ENCODE measurements at places on chromosomes 16 and 17. TPM values are rescaled to one million over a fixed set of nuclear protein-coding genes. Genes with fewer than 3 reads are reported as not detected.

DNA sequence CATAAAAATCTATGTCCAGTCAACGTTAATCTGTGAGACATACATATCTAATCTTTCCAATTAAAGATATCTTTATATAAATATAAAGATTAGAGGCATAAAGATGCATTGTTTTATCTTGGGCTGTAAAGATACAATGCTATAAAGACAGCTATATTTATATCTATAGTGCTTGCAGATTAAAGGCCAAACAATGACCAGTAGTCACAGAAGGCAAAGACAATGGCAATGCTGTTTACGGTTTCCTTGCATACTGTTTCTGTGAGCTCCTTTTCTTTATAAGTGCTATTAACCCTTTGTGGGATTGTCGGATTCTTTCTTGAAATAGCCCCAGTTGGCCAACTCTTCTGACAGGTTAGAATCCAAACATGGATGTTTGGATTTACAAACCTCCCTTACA lies 85.5 kb upstream of the SALL1 start:
- no peak for DNase-seq

DNA sequence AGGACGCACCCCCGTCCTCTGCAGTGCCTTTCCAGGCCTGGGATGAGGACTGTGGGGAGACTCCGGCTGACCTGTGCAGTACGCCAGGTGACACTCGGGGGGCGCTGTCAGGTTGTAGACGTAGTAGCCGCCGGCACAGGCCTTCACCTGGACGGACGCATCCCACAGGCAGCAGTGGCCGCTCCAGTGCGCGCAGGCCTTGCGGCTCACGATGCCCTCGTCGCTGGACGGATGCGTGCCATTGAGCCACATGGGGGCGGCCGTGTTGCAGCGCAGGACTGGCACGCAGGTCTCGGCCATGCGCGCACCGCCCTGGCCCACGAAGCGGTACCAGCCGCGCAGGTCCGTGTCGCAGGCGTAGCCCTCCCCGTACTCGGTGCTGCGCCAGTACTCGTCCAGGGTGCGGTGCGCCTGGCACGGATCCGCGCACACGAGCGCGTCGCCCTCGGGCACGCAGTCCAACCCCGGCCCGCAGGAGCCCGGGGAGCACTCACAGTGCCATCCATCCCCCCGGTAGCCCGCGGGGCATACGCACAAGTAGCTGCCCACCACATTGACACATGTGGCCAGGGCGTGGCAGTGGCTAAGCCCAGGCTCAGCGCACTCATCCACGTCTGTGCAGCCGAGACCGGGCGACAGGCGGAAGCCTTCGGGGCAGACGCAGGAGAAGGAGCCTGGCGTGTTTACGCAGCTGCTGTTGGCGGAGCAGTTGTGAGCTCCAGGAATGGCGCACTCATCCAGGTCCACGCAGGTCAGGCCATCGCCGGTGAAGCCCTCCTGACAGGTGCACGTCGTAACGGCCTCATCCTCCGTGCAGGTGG lies 3.9 kb downstream of the UMOD start:
- no peak for DNase-seq

DNA sequence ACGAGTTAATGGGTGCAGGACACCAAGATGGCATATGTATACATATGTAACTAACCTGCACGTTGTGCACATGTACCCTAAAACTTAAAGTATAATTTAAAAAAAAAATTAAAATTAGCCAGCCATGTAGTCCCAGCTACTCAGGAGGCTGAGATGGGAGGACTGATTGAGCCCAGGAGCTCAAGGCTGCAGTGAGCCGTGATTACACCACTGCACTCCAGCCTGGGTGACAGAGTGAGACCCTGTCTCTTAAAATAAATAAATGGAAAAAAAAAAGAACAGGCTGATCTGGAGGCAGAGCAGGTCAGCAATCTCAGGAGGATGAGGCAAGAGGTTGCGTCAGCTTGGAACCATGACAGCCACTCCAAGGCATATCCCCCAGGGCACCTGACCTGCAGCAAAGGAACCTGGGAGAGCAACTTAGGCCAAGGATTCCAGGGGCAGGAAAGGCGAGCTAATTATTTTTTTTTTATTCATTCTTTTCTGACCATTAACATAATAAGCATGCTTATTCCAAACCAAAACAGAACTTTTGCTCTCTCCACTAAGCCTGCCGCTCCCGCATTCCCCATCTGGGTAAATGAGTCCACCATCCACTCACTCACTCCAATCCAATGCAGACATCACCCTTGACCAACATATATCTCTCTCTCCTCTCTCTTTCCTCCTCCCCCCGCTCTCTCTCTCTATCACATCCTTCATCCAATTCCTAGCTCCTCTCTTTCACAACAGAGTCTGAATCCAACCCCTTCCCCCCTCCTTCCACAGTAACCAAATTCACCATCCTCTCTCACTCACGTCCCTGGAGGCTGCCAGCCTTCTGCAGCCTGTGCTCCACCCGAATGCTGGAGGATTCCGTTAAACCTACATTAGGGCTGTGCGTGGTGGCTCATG lies 47.7 kb downstream of the TK2 start:
- peak; percentile 46 for DNase-seq

- DNase-seq = no peak
These were observed 37.8 kb upstream of the RASL10B start for GRCh38 chr17:35693662-35694061.

DNA sequence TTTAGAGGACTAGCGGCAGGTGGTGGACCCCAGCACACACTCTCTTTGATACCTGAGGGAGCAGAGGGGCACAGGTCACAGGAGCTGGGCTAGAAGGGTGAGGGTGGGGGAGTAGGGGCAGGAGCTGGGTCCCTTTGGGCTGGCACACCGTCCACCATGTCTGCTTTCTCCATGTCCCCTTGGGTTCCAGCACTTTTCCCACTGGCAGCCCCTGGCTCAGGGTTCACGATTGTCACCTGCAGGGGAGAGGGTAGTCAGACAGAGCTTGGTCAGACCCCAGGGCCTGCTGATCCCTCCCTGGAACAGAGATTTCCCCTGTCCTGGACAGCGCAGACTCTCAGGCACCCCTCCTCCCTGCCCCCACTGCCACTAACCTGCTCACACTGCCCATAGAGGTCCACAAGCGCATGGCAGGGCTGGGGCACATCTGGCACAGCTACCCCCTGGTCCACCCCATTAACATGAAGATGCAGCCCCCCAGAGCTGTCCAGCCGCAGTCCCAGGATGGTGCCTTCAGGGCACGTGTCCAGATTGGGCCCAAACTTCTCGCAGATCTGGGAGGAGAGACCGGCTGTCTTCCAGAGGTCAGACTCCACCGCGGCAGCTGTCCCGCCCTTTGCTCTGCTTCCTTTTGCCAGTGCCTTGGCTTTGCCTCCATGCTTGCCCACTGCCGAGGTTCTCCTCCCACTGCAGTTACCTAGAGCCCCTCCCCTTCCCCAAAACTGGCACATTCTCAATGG lies 3.1 kb upstream of the GPS2 start:
- DNase-seq = no peak

Gene TCAP
- total RNA-seq = under 0.01 TPM
